ENCODE measurements at places on chromosomes 4 and X.

DNA sequence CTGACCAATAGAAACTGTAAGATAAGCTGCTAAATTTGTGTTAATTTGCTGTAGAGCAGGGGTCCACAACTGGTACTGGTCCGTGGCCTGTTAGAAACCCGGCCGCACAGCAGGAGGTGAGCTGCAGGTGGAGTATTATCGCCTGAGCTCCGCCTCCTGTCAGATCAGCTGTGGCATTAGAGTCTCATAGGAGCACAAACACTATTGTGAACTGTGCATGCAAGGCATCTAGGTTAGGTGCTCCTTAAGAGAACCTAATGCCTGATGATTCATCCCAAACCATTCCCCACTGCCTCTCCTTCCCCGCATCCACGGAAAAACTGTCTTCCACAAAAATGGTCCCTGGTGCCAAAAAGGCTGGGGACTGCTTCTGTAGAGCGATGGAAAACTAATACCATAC is 19.7 kb downstream of the FBXW7 start:
- DNase-seq: no peak

DNA sequence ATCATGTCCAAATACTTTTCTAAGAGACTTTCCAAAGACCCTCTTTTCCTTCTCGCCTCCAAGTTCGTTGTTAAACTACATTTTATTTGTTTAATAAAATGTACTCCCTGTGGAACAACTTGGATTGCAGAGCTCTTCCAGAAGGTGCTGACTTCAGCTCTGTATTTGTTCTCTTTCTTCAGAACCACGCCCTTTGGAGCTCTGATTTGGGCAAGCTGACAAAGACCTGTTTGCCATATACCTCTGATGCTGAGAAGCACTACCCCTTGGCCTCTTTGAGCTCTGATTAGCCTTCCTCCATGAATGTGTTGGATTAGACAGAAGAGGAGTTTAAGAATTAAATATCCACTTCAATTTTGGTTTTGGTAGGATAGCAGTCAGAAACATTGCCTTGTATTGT is 815.1 kb upstream of the POU3F4 start:
- DNase-seq: no peak

GRCh38 chr4:67687636-67688035 is 13.3 kb downstream of the UBA6 start:
- no peak for DNase-seq

- DNase-seq: no peak
Measured at GRCh38 chr4:82043081-82043808, 330.5 kb downstream of the HNRNPD start.

DNA sequence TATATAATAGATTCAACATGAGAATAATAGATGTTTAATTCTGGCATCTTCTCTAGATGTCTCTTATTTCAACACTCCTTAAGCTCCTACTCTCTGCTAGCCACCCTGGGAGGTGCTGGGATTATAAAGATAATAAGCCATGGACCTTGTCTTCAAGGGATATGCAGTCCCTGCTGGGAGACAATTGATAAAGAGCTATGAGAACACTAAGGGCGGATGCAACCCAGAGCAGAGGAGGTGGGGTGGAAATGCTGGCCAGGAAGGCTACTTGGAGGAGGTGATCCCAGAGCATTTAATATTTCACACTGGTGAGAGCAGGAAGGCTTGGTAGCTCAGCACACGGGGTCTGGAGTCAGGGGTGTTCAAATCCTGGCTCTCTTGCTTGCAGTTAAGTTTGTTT is 18.3 kb upstream of the PGRMC2 start:
- no peak for DNase-seq

DNA sequence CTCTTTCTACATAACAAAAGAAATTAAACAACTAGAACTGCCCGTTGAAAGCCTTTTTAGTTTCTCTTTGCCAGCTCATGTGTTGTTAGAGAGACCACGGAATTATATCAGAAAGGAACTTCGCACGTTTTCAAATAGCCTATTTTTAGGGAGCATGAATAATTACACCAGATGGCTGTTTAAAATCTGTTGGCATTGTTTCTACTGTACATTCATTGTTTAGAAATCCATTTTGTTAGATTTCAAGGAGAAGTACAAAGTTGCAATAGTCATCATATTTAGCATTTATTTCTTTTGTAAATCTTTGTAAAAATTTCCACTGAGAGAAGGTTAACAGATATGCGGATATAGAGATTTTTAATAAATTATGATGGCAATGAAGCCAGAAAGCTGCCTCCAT is 403.0 kb upstream of the HS3ST1 start:
- no peak for DNase-seq

GRCh38 chrX:16892504-16893362 is 22.6 kb upstream of the RBBP7 start:
- DNase-seq: no peak

GRCh38 chr4:38193236-38193863 is 233.2 kb downstream of the PTTG2 start:
- no peak for DNase-seq

GRCh38 chr4:104491481-104492182 is 3.1 kb downstream of the CXXC4 start:
- DNase-seq: peak; percentile 80

DNA sequence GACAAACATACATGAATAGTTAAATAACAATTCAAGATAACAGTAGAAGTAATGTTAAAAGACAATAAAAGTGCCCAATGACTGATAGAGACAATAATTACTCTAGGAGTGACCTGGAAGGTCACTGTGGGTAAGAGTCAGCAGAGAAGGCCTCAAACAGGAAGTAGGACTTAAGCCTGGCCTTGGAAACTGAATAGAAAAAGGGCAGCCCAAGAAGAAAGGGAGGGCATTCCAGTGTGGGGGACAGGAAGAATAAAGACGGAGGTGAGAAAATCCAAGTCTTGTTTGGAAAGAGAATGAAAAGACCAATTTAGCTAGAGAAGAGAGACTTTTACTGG is 6.0 kb downstream of the P2RY4 start:
- DNase-seq: no peak

DNA sequence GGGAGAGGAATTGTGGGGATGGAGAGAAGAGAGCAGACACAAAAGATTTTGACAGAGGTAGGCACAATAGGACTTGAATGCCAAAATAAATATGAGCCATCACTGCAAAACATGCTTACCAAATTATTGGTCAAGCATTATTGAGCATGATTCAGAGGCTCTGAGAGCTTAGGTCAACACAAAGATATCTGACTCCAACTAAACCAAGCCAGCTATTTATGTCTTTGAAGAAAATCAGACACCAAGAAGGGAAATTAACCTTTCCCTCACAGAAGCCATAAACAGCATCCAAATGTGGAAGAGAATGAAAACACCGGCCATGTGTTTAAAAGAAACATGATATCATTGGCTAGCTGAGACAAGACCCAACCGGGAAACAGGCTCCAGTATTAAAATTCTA is 323.2 kb downstream of the RAB28 start:
- DNase-seq: no peak

- DNase-seq: no peak
Measured at GRCh38 chr4:94791701-94792100, 33.9 kb downstream of the BMPR1B start.

GRCh38 chrX:111719426-111720210 is 38.6 kb downstream of the ALG13 start:
- no peak for DNase-seq

GRCh38 chrX:110021258-110022022 is 18.5 kb downstream of the TMEM164 start:
- no peak for DNase-seq

DNA sequence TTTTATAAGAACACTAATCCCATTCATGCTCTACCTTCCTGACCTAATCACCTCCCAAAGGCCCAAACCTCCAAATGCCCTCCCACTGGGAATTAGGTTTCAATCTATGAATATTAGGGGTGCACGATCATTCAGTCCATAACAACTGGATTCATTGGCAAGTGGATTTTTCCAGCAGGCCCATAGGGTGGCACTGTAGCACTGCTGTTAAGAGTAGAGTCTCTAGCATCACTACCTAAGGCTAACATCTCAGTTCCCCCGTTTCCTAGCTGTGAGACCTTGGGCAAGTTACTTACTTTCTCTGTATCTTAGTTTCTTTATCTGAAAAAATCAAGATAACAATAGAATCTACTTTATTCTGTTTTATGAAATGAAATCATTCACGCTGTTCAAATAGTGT is 315.8 kb downstream of the STIM2 start:
- DNase-seq: no peak

GRCh38 chr4:140635606-140636005 is 66.8 kb upstream of the UCP1 start:
- no peak for DNase-seq

- no peak for DNase-seq
Measured at GRCh38 chr4:14196131-14196530, 568.6 kb upstream of the BOD1L1 start.

DNA sequence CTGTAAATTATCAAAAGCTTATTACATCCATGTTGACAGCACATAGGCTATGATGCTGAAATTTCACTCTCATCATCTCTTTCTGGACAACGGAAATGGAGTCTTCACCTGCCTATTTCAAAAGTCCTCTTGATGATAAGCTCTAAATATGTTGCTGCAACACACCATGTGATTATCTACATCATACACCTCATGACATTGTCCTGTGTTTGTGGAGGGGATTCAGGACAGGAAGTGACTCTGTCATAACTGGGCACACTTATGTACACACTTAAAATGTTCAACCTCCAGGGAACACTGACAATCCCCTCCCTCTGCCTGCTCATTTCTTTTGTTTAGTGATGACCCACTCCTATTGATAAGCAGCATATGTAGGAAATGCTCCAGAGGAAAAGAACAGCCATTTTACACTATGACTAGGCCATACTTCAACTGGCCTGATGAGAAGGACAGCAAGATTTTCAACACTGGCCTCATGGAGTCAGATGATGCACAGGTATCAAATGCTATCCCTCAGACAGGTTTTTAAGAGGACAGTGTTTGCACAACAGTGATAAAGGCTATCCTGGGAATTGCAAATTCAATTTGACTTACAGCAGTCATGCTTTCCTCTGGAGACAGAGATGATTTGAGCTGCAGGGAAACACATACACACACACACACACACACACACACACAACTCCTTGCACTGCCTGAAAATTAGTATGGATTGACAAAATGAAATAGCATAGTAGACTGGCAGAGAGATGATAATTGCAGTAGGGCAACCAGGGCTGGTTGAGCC is 163.3 kb upstream of the RASGEF1B start:
- DNase-seq: no peak

GRCh38 chr4:117495802-117496201 is 410.4 kb upstream of the TRAM1L1 start:
- DNase-seq: no peak

DNA sequence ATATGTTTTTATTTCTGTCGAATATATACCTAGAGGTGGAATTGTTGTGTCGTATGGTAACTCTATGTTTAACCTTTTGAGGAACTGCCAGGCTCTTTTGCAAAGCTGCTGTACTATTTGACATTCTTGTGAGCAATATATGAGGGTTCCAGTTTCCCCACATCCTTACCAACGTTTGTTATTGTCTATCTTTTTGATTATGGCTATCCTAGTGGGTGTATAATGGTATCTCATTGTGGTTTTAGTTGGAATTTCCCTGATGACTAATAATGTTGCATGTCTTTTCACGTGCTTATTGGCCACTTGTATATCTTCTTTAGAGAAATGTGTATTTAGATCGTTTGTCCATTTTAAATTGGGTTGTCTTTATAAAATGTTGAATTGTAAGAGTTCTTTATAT is 24.5 kb downstream of the REPS2 start:
- no peak for DNase-seq

DNA sequence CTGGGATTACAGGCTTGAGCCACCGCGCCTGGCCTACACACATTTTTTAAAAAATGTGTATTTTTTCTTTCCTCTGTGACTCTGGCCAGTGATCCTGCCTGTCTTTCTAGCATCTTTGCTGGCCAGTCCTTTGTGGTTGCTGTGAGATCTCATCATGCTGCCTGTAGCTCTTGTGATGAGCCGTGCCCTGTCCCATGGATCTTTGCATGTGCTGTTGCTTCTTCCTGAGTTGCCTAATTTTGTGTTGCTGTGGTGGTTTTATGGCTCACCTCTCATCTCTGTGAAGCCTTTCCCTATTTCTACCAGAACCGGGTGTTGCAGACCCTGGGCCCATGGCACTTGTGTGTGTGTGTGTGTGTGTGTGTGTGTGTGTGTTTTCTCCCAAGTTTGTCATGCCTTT is 8.3 kb downstream of the NSD2 start:
- DNase-seq: no peak

DNA sequence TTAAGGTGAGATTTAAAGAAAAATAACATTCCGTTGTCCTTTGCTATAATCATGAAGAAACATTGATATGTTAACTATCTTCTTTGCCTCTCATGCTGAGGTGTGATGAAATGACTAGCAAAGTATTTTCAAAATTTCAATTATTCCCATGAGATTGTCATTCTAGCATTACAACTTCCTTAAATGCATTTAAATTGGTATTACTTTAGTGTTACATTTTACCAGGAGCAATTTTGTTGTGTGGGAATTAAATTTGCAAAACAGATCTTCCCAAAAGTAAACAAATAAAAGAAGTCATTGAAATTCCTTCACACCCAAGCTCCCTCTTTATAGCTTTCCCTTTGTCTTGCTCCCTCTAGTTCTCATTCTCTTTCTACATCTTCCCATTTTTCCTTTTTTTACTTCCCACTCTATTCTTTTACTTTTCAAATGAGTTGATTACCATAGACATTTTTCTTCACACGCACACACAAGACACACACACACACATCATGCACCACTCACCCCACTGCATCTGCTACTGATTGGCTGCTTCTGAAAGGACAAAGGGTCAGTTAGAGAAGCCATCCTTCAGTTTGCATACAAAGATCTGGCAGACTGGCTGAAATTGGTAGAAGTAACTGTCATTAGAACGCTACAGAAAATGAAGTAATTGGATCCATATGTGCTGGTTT is 10.0 kb upstream of the APELA start:
- no peak for DNase-seq

GRCh38 chrX:65480960-65481359 is 53.6 kb downstream of the LAS1L start:
- DNase-seq: no peak

- no peak for DNase-seq
Measured at GRCh38 chr4:87819281-87819919, 13.4 kb upstream of the MEPE start.

- DNase-seq: no peak
Measured at GRCh38 chrX:150482537-150483206, 85.7 kb upstream of the MTM1 start.

DNA sequence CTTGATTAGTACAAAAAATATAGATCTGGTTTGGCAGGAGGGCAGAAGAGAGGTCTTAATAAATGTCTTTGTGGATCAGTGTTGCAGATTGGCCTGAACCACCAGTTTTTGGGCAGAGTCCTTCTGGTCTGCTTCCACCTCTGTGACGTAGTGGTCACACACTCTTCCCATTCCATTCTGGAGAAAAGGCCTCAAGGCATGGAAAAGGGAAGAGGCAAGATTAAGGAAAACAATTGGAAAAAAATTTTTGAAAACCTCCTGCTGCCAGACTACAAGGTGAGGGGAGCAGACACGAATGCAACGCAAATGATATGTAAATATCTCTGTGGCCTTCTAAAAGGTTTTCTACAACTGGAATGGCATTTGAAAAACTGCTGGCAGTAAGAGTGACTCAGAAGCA is 24.3 kb upstream of the FAM47C start:
- DNase-seq: no peak

- DNase-seq: no peak
Measured at GRCh38 chrX:106973433-106974149, 26.4 kb downstream of the MORC4 start.

All from left forelimb (tissue), 1 donor.